Stimulated activated CD4-positive, alpha-beta T cell treated with anti-CD3 and anti-CD28 coated beads, Interleukin-4, amount 100 ng/mL, for 4 hours (primary cell): ENCODE measurements at places on chromosomes 1 and 21.

GRCh38 chr1:212477014-212477679, 44.4 kb downstream of the NENF start:
- DNase-seq: peak; percentile 73

DNA sequence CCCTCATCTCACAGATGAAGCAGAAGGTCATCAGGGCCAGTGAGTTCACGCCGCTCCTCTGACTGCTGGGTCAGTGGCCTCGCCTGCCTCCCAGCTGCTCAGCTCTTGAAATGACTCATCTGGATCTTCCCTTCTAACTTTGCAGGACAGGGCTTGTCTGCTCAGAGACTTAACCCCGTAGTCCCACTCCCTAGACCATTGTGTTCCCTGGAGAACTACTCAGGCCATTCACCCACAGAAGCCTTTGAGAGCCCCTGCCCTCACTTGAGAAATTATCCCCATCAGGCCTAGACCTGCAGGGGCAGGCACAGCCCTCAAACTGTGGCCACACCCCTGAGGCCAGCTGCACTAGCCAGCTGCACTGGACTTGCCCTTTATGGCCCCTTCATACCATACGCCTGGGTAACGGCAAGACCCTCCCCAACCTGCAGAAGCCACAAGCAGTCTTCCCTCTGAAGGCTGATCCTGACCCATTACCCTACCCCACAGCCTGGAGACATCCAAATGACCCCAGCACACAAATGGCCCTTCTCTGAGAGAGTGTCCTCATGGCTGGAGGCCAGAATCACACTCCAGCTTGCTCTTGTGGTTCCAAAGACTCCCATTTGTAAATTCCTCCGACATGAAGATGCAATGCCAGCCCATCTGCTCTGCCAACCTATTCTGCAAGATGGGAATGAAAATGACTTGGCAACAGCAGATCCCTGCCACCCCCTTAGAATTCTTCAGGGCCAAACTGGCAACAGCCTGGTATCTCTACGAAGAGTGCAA, 33.2 kb downstream of the RCSD1 start:
- DNase-seq: no peak

DNA sequence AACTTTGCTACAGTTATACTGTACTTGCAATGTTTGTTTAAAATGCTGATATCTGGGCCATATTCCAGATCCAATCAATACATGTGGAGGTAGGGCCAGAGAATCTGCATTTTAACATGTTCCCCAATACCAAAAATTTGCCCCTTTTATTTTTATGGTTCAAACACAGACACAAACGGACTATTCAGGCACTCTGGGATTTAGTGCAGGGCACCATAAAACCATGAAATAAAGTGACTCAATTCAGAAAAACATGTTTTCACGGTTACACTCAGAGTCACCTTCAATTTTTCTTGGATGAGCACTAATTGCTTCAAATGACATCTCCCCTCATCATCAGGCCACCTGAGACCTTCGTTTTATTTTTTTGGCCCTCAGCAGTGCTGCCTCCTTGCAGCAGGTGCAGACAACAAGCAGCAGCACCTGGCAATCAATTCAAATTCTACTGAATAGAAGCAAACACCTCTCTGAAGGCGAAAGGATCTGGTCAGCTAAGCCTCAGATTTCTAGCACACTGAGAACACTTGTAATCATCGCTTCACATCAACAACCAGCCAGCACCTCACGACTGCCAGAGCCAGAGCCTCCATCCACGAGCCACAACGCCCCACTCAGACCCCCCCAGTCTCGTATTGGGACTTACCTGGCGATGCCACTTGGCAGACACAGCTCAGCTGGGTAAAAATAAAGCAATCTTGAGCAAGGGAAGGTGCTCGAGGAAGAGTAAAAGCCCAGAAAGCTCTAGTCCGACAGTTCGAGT, 1.1 kb downstream of the ERO1B start:
- peak; percentile 11 for DNase-seq

GRCh38 chr1:118863688-118864087, 124.5 kb downstream of the TBX15 start:
- DNase-seq: no peak

DNA sequence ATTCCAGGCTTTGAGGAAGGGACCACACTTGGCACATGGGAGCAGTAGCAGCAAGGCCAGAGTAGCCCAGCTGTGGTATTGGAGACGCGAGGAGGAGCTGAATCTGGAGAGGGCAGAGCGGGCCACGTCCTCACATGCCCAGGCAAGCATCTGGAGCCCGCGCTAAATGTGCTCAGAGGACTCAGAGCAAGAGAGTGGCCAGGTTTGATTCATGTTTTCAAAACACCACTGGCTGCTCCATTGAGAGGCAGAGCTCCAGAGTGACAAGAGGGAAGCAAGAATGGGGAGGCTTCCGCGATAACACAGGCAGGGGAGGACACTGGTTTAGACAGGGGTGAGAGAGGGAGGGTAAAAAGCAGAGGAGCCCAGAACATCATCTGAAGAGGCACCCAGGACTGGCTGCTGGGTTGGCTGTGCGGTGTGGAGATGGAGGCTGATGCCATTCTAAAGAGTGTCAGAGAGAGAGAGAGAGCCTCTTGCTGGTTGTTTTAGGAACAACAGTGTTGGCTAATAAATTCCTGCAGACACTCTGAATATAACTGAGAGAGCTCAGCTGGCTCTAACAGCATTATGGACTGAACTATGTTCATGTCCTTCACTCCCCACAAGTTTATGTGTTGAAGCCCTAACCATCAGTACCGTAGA, 32.3 kb downstream of the RCAN1 start:
- DNase-seq: no peak

DNA sequence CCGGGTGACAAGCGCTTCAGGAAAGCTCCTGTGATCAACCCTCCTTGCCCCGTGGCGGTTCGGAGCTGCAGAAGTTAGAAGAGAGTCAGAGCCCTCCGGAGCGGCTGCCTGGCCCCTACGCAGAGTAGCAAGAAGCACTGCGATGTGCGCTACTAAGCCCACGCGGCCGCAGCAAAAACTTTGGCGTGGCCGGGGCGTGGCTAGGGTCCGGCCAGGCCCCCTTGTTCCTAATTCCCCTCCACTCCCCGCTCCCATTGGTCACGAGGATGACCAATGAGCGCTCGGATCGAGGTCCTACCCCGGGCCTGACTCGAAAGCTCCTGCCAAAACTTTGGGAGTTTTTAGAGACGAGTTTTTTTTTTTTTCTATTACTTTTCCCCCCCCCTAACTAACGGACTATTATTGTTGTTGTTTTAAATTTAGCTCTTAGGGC, at the start of gene HLX:
TSS of gene HLX (plus strand) at position 368 of the 433 bp plus-strand sequence. CDS start 415 bp downstream, outside the sequence.
- peak; percentile 17 for DNase-seq

DNA sequence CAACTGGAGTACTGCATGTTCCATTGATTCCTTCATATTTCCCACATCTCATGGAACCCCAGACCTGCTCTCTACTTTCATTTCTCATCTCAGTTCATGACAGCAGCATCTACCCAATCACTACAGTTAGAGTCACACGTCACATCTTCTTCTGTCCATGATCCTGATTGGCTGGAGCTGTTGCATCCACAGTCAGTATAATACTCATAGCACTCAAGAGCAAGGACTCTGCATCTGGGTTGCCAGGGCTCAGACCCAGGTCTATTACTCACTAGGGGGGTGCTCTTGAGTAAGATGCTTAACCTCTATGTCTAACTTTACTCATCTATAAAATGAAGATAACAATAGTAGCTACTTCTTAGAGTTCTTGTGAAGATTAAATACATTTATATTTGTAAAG, 4.4 kb upstream of the XPR1 start:
- DNase-seq: no peak

GRCh38 chr1:233361876-233362275, 34.4 kb downstream of the MAP3K21 start:
- no peak for DNase-seq

DNA sequence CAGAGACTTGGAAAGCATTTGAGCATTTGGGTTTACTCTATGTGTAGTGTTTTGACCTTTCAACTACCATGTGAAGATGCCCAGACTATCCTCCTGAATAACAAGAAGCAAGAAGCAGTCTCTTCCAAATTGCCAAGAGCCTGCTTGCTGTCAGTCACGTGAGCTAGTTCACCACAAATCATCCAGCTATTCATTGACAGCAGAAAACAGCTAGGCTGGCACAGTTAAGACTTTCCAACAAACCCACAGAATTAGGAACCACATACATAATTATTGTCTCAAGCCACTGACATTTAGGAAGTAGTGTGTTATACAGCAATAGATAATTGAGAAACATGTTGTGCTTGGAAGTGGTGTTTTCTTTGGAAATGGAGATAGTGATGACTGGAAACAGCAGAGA, 1652.0 kb downstream of the NCAM2 start:
- no peak for DNase-seq

DNA sequence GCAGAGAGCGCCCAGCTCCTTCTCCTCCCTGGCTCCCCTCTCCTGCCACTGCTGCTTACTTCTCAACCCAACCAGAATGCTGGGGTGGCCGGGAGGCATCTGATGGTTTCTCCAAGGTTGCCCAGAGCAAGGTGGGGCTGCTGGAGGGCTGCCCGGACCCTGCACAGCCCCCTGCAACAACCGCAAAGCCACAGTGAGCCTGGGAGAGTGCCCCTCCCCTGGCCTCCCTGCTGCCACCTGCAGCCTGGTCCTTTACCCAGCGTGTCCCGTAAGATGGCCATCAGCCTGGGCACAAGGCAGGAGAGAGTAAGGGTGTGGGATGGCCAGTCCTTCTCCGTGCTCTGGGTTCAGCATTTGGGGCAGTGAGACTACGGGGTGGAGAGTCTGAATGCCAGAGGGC, 17.0 kb downstream of the MX2 start:
- no peak for DNase-seq

- no peak for DNase-seq
Observed at GRCh38 chr1:239914751-239915231, 176.9 kb upstream of the FMN2 start.
